MG63 (cell line): ENCODE measurements at places on chromosomes 13 and 19. TPM values are rescaled to one million over a fixed set of nuclear protein-coding genes. Genes with fewer than 3 reads are reported as not detected.

DNA sequence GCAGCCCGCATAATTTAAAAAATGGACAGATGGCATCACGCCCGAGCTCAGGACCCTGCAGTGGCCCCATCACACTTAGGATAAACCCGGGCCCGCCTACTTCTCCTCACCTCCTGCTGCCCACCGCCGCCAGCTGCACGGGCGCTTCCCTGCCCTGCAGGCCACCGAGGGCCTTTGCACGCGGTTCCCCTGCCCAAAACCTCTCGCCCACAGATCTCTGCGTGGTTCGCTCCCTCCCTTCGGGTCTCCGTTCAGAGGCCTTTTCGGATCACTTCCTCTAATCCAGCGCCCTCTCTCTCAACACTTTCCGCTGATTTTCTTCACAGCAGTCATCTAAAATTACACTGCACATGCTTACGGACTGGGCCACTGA is 1.8 kb downstream of the SHISA7 start:
- no peak for DNase-seq

- DNase-seq, result peak; percentile 48
Measured at GRCh38 chr19:50933640-50934039, 19.2 kb downstream of the KLK5 start.

GRCh38 chr13:43331672-43332071 is 308.3 kb downstream of the DNAJC15 start:
- no peak for DNase-seq

DNA sequence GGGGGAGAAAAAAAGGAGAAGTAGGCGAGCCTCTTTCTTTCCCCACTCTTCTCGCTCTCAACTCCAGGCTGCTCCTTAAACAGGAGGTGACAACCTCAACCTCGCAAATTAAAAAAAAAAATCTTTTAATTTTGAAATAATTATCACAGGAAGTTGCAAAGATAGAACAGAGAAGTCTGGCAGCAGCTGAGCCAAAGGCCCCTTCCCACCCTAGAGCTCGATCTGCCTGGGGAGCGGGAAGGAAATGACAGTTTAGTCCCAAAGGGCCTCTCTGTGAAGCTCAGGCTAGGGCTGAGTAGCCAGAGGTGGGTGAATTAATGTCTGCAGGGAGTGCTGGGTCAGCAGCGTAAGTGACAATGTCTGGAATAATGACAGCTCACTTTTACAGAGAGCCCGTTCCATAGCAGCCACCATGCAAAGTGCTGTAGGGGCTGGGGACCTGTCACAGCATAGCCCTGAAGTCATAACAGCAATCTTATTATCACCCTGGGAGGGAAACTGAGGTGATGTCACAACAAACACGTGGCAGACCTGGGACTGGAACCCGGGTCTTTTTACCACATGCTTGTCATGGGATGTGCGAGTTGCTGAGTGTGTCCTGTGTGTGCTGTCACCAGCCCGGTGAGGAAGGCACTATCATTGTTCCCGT is 8.8 kb upstream of the CD22 start:
- no peak for DNase-seq

DNA sequence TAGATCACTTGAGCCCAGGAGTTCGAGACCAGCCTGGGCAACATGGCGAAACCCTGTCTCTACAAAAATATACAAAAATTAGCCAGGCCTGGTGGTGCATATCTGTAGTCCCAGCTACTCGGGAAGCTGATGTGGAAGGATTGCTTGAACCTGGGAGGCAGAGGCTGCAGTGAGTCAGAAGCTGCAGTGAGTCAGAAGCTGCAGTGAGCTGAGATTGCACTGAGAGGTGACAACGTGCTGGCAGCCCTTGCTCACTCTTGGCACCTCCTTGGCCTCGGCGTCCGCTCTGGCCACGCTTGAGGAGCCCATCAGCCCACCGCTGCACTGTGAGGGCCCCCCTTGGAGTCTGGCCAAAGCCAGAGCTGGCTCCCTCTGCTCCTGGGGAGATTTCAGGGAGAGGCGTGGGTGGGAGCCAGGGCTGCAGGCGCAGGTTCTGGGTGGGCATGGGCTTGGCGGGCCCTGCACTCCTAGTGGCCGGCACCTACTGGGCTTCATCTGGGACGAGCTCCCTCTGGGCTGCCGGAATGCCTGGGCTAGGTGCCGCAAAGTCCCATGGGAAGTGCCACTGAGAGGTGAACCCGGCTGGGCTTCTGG is 39.5 kb upstream of the RPL21 start:
- DNase-seq, result peak; percentile 92

DNA sequence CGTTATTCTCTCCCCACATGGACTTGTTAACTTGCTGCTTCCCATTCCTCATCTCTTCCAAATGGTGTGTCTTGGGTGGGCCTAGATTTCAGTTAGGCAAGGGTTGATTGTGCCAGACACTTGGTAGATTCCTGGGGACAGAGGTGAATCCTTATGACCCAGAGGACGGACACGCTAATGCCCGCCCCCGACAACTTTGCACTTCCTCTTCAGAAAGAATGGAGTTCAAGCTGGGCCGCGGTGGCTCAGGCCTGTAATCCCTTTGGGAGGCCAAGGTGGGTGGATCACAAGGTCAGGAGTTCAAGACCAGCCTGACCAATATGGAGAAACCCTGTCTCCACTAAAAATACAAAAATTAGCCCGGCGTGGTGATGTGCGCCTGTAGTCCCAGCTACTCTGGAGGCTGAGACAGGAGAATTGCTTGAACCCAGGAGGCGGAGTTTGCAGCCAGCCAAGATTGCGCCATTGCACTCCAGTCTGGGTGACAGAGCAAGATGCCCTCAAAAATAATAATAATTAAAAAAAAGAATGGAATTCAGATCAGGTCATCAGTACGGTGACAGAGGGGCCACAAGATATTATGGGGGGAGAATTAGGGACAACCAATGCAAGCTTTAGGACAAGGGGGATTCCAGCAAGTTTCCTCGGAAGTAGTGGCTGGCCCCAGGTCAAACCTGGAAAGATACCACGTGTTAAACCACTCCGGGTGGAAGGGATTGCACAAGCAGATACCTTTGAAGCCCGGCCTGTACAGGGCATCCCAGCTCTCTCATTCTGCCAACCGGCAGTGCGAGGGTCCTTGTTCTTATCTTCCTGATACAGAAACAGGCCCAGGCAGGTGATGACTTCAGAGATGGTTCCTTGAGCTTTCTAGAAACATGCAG is 2.7 kb downstream of the MYO9B start:
- DNase-seq, result no peak

GRCh38 chr13:106212386-106213010 is 323.0 kb downstream of the EFNB2 start:
- DNase-seq, result no peak

GRCh38 chr13:65943024-65943423 is 1287.1 kb downstream of the PCDH9 start:
- DNase-seq, result no peak

DNA sequence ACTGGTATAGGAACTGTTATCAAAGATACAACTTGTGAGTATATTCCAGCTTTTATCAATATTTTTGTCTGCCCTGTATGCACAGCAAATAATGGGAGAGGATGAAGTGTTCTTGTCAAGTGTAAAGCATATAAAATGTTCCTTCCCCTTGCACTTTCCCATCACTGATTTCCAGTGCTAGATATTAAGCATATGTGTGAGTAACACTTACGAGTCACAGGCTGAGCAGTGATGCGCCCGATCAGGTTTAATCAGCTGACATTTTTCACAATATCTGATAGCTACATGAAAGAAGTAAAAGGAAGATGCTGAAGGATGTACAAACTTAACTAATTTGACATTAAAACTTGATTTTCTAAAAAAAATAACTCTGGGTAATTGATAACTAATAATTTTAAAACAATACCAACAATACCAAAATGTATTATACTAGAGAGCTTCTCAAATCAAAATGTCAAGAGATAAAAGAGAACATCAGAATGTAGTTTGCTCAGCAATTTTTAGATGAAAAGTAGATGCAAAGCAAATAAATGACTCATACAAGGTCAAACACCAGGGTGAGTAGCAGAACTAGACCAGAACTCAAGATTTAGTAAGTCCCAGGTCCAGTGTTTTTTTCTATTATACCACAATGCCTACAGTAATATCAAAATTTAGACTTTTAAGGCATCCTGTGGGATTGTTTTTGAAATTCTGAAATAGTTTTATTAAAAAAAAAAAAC is 56.4 kb downstream of the ZDHHC20 start:
- DNase-seq, result peak; percentile 4

- no peak for DNase-seq
Measured at GRCh38 chr13:42946927-42947326, 45.1 kb downstream of the EPSTI1 start.

DNA sequence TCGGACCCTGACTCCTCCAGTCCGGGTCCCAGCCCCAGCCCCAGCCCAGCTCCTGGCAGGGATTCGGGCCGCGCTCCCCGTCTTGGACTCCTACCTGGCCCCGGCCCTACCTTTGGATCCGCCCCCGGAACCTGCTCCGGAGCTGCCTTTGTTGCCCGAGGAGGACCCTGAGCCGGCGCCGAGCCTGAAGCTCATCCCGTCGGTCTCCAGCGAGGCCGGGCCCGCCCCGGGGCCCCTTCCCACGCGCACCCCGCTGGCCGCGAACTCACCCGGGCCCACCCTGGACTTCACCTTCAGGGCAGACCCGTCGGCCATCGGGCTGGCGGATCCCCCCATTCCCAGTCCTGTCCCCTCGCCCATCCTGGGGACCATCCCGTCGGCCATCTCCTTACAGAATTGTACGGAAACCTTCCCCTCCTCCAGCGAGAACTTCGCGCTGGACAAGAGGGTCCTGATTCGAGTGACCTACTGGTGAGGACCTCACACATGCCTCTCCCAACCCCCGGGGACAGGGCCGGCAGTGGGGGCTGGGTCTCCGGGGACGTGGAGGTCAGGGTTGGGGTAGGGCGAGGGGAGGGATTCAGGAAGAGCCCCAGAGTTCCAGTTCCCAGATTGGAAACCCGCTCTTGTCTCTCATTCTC is 732 bp downstream of the SELENOV start:
- no peak for DNase-seq

DNA sequence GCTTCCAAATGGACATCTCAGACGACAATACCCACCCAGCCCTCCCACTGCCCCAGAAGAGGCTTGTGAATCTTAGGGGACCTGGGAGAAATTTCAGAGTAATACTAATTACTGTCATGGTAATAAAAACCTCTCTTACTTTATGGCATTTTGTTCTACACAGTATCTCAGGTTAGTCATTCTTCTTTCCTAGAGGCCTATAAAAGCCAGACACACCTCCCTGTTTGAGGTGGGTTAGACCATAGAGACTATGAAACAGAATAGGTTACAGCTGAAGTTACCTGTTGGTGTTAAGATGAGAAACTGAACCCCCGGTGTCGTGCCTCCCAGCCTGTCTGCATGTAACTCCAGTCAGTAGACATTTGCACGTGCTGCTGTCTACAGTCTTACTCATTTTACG is 113.9 kb downstream of the SLC7A1 start:
- DNase-seq, result no peak

- DNase-seq, result peak; percentile 89
Measured at GRCh38 chr19:3346677-3347353, 19.6 kb upstream of the NFIC start.

Gene SIGLEC10
- total RNA-seq, result not detected in 2 replicates

Gene ZNF507
- 4.2 and 10.1 TPM in 2 replicates for total RNA-seq

Gene PSG7
- not detected in 2 replicates for total RNA-seq

Gene KMT5C
- 2.8 and 11.1 TPM in 2 replicates for total RNA-seq
